ENCODE measurements at places on chromosomes 2 and 18.

GRCh38 chr2:38462121-38462661 is 85.1 kb upstream of the ATL2 start:
- peak; percentile 60 for DNase-seq

- no peak for DNase-seq
These were observed 69.9 kb downstream of the RHOB start for GRCh38 chr2:20516646-20517341.

DNA sequence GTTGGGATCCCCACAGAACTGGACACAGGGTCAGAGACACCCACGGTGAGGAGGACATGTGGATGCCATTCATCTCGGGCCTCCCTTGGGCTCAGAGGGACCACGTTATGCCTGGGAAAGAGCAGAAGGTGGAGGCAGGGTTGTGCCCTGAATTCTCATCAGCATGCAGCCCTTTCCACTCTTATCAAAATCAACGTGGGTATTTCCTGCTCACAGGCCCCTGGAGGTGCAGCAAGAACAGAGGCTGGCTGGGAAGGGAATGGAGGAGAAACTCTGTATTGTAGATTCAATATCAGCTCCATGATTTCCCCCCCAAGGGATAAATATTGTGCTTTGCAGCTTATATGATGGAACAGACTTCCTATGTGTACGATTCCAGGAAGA is 90.9 kb downstream of the SETBP1 start:
- DNase-seq, result no peak

DNA sequence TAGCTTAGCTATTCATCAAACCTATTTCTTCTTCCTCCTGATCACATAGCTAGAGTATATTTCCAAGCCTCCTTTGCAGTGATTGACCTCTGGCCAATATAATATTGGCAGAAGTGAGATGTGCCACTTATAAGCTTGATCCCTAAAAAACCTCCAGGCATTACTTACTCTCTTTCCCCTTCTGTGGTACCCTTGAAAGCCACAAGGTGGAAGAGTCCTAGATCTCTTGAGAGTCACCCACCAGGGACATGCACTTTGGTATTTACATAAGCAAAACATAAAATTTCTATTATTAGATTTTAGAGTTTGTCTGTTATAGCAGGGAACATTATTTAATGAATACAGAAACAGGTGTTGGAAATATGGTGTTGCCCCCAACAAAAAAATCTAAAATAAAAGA is 112.0 kb downstream of the EXOC6B start:
- DNase-seq, result no peak

- no peak for DNase-seq
These were observed 190.0 kb downstream of the EN1 start for GRCh38 chr2:118657466-118657865.

GRCh38 chr18:61841706-61842105 is 51.1 kb downstream of the RNF152 start:
- DNase-seq, result no peak

- DNase-seq, result no peak
These were observed 104.9 kb downstream of the RBMS1 start for GRCh38 chr2:160388464-160389263.

DNA sequence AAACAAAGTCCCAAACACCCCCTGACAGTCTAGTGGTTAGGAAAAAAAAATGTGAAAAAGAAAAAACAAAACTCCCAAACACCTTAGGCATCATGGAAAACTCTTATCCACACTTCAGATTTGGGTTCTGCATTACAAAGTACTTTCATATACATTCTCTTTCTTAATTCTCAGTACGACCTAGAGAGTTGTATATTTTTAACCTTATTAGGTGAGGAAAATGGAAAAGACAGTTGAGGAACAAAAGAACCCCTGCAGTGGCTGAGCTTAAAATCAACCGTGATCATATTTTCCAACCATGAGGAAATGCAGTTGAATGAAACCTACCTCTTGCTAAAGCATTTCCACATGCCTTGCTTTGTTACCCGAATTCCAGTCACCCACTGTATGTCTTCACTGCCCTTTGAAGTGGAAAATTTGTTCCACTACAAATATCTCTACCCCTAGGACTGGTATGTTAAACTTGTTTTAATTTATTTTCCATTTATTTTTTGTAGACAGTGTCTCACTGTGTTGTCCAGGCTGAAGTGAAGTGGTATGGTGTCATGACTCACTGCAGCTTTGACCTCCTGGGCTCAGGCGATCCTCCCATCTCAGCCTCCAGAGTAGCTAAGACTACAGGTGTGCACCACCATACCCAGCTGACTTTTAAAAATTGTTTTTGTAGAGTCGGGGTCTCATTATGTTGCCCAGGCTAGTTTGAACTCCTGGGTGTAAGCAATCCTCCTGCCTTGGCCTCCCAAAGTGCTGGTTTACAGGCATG is 56.9 kb upstream of the LPIN2 start:
- DNase-seq, result no peak

DNA sequence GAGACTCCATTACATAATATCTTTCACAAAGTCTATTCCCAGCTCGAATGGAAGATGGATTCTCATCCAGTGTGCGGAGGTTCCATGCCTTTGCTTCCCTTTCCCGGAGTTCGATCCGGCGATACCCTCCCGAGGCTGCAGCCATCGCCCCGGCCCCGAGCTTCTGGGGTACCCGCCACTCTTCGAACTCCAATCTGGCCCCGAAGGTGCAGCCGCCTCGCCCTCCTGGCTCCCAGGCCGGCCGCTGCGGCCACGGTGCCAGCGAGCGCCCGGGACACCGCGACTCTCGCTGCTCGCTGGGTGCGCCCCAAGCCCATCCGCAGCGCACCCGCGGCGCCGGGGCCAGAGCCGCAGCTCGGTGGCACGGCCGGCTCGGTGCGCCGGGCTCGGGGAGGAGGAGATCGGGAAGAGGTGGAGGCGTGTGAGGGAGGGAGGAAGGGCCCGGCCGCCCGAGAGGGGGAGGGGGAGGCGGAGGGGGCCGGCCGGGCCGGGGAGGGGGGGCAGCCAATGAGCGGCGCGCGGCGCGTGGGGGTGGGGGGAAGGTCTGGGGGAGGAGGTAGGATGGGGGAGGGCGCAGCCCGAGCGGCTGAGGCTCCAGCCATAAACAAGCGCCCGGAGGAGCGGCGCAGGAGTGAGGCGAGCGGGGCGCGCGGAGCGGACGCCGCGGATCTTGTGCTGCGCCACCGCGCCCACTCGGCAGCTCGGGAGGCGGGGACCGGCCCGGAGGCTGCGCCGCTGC is at the start of gene CRIM1:
TSS of gene CRIM1 (plus strand) at position 628 of the 739 bp plus-strand sequence. CDS start 515 bp downstream, outside the sequence.
- no peak for DNase-seq

DNA sequence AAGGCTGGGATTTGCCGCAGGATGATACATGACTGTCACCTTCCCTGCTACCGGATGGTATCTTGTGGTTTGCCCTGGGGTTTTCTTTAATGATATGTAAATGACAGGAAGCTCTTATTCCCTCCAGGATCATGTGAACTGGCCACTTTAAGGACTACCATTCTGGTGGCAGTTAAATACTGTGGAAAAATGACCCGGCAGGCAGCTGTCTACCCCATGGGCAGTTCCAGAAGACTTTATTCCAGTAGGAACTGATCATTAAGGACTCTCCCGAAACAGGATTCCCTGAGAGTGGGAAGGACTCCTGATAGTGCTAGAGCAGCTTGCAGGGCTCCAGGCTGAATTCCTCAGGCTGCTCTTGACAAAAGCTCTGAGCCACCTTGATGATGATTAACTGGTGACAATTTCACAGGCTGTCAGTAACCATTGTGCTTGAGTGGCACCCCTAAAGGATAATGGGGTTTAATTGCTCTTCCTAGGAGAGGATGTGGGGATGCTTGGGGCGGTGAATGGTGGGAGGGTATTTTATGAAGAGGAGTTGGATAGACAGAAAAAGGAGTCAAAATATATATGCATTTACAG is 212.0 kb downstream of the CPS1 start:
- no peak for DNase-seq

DNA sequence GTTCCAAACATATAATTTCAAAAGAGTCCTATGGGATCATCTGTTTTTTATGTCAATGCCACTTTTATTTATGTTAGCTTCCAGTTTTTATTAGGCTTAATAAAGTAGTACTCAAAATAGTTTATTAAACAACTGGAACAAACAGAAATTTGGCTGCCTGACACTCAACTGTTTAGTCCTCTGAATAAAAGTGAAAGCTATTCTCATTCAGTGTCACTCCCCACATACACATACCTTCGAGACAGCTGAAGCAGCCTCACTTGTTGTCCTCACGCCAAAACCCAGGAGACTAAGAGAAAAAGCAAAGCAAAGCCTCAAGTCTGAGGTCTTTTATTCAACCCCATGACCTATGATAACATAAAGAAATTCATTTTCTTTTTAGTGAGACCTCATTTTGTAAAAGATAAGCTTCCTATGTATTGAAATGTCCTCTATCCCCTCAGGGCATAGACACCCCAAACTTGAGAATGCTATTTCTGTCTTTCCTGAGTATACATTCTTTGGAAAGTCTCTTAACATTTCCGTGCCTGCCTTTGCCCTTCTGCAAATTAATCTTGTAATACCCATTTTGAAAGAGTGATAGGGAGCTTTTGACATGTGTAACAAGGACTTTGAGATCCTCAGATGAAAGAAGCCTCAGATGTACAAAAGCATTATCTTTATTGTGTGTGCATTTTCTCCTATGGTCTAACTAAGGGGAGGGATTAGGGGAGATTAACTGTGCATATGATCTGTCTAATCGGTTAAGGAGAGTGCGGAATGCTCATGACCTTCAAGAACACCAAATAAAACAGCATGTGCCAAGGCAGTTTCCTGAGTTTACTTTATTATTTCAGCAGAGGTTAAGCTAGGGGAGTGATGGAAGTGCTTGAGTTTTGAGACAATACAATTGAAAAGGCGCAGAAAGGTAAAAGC is 1523.7 kb upstream of the PIK3C3 start:
- no peak for DNase-seq

GRCh38 chr2:238869293-238870124 is 21.6 kb downstream of the TWIST2 start:
- DNase-seq, result no peak

- DNase-seq, result no peak
These were observed 83.4 kb downstream of the COL6A3 start for GRCh38 chr2:237330541-237330940.

DNA sequence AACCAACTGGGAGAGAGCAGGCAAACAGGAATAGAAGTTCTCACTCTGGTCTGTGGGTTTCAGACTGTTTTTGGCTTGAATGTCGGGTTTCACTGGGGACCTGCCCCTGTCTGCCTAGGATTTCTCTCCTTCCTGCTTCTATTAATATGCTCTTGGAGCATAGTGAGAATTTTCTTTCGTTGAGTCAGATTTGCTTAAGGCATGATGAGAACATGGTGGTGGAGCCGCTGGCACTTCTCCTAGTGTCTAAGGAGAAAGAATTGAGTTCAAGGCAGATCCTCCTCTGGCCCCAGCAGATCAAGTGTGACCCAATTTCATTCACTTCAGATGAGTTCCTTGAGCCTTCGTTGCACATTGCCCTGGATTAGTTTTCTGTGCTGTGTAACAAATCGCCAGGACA is 103.9 kb upstream of the HS6ST1 start:
- no peak for DNase-seq

GRCh38 chr2:56898986-56899385 is 715.2 kb downstream of the CCDC85A start:
- no peak for DNase-seq
